ENCODE measurements at places on chromosomes 2 and 18.

- no peak for DNase-seq
These were observed 147.0 kb downstream of the GCA start for GRCh38 chr2:162490761-162491470.

- no peak for DNase-seq
These were observed 170.3 kb downstream of the BCL2 start for GRCh38 chr18:63149302-63149587.

- no peak for DNase-seq
These were observed 3.2 kb downstream of the PIGN start for GRCh38 chr18:62183578-62184195.

- no peak for DNase-seq
These were observed 58.0 kb upstream of the SLC14A2 start for GRCh38 chr18:45557287-45557686.

GRCh38 chr2:28291811-28292440, 100.7 kb upstream of the FOSL2 start:
- DNase-seq = no peak

DNA sequence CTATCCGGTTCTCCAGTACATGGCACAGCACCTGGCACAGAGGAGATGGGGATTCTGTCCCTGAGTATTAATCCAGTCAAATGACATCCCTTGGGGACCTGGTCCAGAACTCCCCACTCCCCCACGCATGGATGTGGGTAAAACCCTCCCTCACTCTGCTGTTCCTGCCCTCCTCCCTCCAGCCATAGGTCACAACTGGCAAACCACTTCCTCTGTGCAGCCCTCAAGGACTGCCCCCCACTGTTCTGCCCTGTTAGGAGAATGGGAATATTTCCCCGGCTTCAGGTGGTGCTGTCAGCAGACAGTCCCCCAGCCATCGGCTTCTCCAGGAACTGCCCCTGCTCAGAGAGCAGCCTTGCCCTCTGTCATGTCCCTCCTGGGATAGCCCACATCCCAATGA, 1.5 kb upstream of the TFCP2L1 start:
- DNase-seq = no peak

DNA sequence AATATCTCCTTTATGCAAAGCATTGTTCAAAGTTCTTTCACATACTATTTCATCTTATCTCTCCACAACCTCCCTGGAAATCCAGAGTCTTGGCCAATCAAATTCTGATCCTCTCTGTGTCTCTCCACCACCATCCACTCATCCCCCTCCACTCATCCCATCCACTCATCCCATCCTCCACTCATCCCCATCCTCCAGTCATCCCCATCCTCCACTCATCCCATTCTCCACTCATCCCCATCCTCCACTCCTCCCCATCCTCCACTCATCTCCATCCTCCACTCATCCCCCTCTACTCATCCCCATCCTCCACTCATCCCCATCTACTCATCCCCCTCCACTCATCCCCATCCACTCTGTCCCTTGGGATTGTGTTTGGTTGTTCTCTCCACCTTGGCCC, 101.1 kb downstream of the BCL2 start:
- no peak for DNase-seq

DNA sequence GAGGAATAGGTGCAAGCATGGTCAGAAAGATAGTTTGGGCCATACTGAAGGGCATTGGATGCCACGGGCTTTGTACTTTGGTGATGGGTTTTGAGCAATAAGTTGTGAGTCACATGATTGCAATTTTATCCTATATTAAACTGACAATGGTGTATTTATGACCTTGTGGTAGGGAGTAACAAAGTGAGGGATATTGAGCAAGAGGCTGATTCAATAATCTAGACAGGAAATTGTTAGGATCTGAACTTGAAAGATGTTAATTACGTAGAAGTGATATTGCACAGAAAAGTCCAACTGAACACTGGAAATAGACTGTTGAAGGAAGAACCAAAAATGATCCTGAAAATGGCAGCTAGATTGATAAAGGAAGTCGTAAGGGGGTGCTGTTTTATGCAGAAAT, 46.6 kb upstream of the TCF4 start:
- no peak for DNase-seq

DNA sequence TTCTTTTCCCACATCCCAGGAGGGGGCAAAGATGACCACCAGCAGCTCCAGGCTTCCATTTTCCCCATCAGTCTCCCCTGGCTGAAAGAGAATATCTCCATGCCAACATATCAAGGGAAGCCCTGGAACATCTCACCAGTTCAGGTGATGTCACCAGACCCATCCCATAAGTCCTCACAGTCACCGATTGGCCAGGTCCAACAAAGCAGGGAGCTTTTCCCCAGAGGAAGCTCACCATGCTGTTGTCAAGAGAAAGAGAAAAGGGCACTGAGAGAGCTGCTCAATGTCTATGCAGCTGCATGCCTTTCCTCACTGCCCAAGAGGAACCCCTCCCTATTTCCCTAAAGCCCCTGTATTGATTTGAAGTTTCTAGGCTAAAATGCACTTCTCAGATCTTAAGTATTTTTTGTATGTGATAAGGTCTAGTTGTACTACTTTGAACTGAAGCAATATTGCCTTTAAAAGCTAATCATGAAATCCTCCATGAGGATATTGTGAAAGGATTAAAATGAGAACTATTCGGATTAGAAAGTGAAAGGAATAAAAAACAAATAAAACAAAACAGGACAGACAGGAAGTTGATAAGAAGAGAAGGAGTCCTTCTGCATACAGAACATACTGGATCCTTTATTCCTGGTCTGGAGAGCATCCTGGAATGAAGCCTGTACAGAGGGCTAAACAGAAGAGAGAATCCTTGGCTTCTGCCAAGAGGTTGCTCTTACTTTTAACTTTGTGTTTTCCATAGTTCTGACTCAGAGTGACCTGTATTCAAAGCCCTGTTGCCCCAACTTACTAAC, 45.2 kb upstream of the CTIF start:
- DNase-seq = no peak

DNA sequence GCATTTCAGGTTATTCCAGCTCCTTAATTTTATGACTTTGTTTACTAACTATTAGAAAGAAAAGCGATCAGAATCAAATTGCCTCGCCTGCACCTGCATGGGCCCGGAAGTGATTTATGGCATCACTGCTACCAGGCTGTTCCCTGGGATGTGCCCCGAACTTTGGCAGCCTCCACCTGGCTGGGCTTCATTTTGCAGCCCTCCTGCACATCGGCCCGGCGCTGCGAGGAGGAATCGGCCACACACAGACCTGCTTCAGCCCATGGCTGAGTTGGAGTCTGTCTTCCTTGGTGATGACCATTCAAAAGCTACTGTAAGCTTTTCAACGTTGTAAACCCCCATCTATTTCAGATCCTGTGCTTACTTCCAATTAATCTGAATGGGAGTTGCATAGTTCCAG, 638.0 kb downstream of the RNF144A start:
- DNase-seq = no peak

GRCh38 chr18:80253871-80254492, 6.7 kb upstream of the PARD6G start:
- no peak for DNase-seq

DNA sequence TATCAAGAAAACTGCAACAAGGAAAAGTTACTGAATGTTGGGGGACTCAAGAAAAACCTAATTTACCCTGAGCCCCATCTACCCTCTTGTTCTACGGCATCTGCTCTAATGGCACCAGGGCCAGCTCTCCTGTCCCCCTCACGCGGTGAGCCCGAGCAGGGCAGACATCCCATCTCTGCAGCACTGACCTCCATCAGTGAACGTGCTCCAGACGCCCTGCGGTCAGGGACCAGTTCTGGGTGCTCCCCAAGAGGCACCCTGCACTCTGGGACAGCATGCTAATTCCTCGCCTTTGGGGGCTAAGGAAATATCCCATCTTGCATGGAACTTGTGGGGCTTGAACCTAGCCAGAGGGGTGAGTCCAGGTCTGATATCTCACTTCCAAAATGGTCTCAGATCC, 43.0 kb downstream of the CENPO start:
- no peak for DNase-seq

DNA sequence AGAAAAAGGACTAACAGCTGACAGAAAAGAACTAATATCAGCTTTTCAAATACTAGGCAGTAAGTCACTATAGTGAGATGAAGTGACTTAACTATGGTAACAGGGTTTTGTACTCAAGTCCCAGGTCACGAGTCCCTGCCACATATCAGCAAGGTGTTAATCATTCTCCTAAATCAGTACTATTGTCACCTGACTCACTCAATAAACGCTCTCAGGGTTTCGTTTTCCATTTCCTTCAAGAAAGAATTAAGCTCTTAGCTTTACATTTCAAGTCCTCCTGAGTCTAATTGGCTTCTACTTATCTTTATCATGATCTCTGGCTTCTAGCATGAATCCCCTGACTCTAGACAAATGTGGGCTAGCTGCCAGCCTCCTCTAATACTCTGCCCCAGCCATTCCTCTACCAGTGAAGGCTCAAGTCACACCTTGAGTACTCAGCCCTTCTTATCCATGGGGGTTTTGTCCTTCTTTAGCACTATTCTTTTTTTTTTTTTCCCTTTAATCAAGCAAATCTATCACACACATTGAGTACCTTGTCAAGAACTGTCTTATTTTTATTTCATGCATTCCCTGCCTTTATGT, 20.0 kb downstream of the BUB1 start:
- DNase-seq = no peak

- no peak for DNase-seq
These were observed 10.7 kb upstream of the CD226 start for GRCh38 chr18:69958422-69958821.

- DNase-seq = no peak
These were observed 1793.4 kb downstream of the SUCLG1 start for GRCh38 chr2:82665691-82666090.

GRCh38 chr18:74407888-74408287, 49.2 kb downstream of the DIPK1C start:
- no peak for DNase-seq

DNA sequence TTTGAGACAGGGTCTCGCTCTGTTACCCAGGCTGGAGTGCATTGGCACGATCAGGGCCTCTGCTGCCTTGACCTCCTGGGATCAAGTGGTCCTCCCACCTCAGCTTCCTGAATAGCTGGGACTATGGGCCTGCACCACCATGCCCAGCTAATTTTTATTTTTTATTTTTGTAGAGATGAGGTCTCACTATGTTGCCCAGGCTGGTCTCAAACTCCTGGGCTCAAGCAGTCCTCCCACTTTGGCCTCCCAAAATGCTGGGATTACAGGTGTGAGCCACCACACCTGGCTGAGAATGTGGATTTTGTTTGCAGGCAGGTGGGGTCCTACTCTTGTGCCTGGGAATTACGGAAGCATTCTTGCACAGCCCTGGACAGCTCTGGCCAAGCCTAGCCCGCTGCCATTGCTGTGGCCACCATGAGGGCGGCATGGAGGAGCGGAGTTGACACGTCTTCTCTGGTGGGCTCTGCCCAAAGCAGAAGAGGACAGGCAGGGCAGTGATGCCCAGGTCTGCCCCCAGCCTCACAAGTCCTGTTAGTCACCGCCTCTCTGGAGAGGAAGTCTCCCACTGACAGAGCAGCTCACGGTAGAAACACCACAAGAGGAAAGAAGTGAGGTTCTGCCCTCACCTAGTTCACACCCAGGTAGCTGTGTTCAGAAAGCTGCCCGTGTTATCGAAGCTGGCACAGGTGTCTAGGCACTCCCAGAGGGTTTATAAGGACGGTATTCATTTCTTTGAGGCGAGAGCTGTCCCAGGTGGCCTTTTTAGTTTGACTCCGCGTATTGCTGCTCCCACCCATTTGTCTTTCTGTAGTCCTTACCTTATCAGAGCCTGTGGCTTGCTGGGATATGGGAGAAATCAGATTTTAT, 46.2 kb downstream of the ARMC9 start:
- no peak for DNase-seq

DNA sequence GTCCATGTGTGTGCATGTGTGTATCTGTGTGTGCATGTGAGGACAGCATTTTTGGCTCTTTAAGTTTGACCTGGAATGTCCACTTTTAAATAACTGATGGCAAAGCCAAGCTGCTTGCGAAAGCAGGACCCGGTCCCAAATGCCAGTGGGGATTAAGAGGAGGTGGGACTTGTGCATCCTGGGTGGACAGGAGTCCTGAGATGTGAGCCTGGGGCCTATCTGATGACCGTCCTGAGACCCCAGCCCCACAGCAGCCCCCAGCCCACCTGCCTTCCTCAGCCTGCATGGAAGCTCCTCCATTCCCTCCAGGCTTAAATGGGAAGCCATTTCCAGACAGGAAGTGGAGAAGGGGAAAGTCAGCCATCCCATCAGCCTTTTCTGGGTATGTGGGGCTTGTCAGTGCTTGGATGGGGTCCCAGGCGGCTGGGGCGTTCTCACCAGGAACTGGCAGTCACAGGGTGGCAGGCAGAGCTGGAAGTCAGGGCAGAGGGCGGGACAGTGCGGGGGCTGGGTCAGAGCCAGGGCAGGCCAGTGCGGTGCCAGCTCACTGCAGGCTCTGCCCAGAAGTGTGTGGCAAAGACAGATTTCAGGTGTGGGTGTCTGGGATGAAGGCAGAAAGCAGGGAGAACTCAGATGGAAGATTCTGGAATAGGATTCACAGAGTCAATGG, 117.8 kb downstream of the ACKR3 start:
- no peak for DNase-seq

Measured in SHP77 treated with DMSO at 0.1 percent for 48 hours (cell line).